ENCODE measurements at places on chromosomes 2 and 18.

- no peak for DNase-seq
These were observed 62.4 kb upstream of the SLC66A3 start for GRCh38 chr2:11092701-11093335.

- no peak for DNase-seq
These were observed 40.6 kb downstream of the GEMIN6 start for GRCh38 chr2:38818565-38818964.

- DNase-seq: no peak
These were observed 109.6 kb upstream of the ODC1 start for GRCh38 chr2:10557506-10558265.

DNA sequence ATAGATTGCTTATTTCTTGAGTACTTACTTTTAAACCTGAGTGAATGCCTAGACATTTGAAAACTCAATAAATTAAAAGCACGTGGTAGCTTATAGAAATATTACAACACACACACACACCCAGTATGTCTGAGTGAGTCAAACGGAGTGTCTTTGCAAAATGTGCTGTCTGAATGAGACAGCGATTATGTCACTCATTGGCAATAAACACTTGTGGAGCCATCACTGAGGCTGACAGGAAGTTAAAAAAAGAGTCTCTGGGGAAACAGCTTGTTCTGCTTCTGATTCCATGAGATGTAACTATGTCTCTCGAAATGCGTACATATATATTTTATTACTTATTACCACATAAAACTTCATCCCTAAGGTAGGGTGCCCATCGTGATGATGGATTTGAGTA lies 22.3 kb upstream of the VPS4B start:
- no peak for DNase-seq

DNA sequence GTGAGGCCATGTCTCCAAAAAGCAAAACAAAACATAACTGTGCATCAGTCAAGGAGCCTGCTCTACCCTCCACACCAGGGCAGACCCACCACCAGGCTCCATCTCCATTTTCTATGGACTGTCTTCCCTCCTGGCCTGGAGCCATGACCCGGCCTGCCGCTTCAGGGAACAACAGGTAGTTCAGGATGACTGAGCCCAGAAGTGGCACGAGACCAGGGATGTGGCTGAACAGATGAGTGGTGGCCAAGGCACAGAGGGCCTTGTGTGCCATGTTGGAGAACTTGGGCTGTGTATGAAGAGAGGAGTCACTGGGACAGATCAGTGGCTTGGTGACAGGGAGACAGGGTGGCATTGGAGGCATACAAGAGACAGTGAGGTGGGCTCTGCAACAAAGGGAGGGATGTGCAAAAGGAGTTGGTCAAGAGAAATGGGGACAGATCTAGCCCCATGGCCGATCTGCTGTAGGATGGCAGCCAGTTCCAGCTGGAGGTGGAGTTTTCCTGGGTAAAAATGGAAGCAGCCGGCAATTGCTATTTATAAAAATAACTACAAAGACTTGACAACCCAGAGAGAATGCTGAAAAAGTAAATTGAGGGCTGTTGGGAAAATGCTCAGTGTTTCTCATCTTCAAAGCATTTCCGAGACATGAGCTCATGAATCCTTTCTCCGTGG lies 35.0 kb downstream of the TMEM177 start:
- no peak for DNase-seq

- DNase-seq: no peak
These were observed 161.8 kb downstream of the AGPS start for GRCh38 chr2:177554365-177554764.

Data from caudate nucleus (tissue), 63 donors.